ENCODE measurements at places on chromosomes 13 and 19.

- no peak for DNase-seq
Measured at GRCh38 chr13:28849441-28849840, 29.3 kb downstream of the MTUS2 start.

- DNase-seq, result no peak
Measured at GRCh38 chr19:6288737-6289136, 9.0 kb upstream of the MLLT1 start.

DNA sequence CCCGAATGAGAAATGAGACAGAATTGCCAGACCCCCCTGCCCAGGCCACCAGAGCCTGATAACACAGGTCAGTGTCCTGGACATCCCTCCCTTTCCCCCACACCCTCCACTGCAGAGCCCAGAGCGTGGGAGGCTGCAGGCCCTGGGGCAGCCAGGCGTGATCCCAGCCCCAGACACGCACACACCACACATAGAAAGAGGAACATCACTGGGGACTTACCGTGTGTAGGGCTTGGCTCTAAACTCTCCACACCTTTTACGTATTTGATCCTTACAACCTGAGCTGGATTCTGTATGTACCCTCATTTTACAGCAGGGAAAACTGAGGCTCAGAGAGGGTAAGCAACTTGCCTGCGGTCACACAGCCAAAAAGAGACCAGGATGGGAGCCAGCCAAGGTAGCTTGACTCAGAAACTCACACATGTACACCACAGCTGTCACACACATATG is 334 bp upstream of the ANGPTL6 start:
- DNase-seq, result no peak

- no peak for DNase-seq
Measured at GRCh38 chr13:75693227-75693626, 57.1 kb downstream of the LMO7 start.

DNA sequence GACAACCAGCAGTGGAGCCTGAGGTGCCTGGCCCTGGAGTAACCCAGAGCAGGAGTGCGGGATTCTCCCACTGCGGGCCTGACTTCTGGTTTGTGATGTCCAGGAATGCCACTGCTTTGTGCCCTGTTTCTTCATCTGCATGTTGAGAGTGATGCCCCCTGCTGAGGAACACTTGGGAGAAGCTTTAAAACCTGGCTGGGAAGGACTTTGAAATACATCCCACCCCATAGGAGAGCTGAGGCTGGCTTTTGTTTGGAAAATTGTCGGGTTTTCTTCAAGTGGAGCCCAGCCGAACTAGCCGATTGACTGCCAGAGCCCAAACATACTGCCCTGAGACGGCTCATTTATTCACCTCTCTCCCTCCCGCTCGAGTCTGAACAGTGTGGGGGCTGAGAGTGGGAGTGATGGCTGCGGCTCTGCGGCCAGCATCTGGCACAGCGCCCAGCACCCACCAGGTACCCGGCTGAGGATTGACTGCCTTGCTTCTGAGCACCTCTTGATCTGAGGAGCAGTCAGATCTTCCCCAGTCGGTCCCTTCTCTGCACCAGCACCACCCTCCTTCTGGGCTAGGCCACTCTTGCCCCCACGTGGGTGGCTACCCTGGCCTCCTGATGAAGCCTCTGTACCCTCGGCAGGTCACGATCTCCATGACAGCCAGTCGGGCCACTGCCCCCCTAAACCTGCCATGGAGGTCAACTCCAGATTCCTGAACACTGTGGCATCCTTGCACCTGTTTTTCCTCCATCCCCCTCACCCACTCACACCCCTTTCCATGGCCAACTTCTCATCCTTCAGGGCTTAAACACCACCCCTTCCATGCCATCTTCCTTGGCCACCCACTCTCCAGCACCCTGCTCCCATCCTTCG is 148.9 kb downstream of the SIPA1L3 start:
- no peak for DNase-seq

- no peak for DNase-seq
Measured at GRCh38 chr13:74892096-74892495, 589.9 kb downstream of the TBC1D4 start.

DNA sequence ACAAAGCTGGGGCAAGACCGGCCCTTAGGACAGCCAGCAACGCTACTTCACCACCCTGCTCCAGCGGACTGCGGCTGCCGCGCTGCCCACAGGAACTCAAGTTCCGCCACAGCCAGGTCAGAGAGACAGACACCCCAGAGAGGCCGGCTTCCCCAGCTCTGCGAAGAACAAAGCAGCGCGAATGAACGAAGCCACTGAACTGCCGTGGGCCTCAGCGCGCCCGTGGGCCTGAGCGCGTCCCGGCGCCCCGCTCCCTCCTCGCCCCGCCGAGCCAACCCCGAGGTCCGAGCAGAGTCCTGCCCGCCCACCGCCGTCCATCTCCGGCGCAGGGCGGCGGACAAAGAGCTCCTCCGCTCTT is 158.4 kb downstream of the RNF17 start:
- DNase-seq, result no peak

DNA sequence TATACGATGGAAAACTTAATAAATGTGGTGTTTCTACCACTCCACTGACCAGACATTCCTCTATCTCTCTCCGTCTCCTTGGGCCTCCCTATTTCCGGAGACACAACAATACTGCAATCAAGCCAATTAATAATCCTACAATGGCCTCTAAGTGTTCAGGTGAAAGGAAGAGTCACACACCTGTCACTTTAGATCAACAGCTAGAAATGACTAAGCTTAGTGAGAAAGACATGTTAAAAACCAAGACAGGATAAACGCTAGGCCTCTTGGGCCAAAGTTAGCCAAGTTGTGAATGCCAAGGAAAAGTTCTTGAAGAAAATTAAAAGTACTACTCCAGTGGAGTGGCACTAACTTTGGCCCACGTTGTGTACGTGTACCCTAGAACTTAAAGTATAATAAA is 22.5 kb downstream of the ZDHHC20 start:
- no peak for DNase-seq

DNA sequence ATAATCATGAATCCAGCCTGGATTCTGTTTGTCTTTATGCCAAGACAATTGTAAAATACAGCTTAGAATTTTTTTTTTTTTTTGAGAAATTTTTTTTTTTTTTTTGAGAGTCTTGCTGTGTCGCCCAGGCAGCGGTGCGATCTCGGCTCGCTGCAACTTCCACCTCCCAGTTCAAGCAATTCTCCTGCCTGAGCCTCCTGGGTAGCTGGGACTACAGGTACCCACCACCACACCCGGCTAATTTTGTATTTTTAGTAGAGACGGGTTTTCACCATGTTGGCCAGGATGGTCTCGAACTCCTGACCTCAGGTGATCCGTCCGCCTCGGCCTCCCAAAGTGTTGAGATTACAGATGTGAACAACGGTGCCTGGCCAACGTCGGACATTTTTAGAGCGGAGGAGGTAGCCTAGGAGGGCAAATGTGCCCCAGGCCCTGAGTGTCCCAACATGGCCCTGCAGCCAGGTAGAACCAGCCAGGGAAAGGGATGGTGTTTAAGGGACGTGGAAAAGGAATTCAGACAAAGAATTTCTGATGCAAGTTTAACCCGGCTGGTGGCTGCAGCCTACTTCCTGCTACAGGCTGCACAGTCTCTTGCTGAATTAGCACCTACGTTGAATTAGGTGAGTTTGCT is 89.8 kb downstream of the GNG7 start:
- no peak for DNase-seq

DNA sequence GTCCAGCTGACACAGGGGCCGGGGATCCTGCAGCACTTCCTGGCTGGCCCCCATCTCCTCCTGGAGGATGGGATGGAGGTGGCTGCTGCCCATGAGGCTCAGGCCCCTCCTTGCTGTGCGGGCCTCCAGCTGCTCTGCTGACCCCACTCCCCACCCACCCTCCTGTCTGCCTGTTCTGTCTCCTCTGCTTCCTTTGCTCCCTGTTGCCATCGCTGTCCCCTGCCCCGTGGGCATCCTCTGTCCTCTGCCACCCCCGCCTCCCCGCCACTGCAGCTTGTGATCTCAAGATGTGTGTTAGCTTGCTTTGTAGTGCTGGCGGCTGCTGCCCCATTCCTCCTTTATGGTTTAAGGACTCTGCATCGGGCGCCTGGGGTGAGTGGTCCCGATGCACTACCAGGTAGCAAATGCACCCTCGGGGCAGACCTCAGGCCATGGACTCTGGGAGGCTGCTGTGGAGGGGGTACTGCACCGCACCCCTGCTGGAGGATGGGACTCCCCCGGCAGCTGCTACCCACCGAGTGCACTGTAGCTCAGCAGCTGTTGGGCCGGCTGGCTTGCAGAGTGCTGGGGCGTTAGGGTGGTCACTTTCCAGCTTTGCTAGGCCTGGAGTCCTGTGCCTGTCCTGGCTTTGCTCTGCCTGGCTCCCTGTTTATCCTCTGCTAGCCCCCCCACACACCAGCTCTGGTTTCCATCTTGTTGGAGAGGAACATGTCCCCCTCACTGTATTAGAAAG is 15.8 kb upstream of the C19orf33 start:
- DNase-seq, result no peak

- no peak for DNase-seq
Measured at GRCh38 chr19:11563532-11563931, 4.5 kb upstream of the ELOF1 start.

- DNase-seq, result no peak
Measured at GRCh38 chr19:31140717-31141116, 208.5 kb downstream of the TSHZ3 start.

GRCh38 chr19:19191768-19192077 is 229 bp downstream of the BORCS8 start:
- DNase-seq, result no peak

DNA sequence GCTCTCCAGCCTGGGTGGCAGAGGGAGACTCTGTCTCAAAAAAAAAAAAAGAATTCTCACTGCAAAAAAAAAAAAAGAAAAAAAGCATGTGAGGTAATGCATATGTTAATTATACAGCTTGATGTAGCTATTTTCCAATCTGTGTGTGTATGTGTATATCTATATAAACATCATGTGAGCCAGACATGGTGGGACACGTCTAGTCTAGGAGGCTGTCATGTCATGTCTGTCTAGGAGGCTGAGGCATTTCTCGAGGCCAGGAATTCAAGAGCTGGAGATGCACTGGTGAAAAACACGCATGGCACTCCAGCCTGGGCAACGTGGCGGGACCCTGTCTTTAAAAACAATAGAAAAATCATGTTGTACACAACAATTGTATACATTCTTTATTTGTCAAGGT is 6.9 kb upstream of the SBK3 start:
- no peak for DNase-seq

- DNase-seq, result no peak
Measured at GRCh38 chr19:1622541-1622940, 17.3 kb upstream of the UQCR11 start.

- DNase-seq, result no peak
Measured at GRCh38 chr19:38078302-38078930, 145.6 kb downstream of the DPF1 start.

DNA sequence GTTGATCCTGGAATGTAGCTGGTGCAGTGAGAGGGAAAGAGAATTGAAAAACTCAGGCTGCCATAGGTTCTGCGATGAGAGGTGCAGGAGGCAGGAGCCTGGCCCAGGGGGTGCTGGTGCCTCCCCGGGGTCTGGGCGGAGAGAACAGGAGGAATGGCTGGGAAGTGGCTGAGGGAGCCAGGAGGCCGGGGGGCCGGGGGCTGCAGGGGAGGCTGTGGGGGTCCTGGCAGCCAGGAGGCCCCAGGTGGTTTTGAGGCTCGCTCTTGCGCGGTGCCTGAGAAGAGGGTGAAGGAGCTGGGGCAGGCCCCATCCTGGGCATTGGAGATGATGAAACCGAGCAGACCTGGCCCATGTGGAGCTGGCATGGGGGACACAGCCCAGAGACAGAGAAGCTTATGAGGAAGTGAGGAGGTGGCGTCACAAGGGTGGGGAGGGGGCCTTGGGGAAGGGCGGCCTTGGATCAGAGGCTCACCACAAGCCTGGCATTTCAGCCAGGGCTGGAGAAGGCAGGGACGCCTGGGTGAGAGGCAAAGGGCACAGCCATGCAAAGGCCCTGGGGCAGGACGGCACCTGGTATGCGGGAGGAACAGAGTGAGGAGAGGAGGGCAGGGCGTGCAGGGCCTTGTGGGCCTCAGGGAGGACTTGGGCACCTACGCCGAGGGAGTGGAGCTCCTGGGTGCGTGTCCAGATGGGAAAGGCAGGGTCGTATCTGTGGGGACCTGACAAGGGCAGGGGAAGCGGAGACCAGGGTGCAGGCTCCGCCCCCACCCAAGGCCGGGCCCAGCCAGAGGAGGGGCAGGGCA is 1.3 kb upstream of the TEKTIP1 start:
- DNase-seq, result no peak

- no peak for DNase-seq
Measured at GRCh38 chr13:32582991-32583390, 3.3 kb upstream of the PDS5B start.

DNA sequence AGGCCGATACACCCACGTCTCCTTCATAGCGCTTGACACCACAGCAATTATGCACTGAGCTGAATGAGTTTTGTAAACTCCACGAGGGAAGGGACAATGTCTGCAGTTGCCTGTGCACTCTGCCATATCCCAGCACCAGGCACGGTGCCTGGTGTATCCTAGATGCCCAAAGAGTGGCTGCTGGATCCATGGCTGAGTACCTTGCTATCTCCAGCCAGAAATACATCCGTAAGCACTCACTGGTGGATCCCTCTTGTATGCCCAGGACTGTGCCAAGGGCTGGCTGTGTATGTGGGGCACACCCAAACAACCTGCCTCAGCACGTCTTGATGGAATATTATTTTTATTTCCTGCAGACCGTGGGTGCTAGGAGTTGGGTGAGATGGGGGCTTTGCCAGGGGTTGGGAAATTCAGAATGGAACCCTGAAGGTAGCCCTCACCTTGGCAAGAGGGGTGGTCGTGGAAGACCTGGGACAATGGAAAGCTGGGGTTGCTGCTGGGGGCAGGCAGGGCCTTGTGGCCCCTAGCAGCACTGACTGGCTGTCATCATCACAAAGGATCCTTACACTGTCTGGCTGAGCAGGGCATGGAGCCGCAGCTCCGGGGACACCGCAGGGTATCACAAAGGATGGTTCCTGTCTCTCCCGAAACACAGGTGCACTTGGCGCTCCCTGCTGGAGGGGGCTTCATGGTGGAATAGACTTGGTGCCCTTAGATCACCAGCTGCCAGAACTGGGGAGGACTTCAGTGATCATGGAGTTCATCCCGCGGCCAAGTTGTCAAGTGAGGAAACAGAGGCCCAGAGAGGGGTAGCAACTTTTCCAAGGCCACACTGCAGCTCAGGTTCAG is 131.3 kb downstream of the URI1 start:
- no peak for DNase-seq

DNA sequence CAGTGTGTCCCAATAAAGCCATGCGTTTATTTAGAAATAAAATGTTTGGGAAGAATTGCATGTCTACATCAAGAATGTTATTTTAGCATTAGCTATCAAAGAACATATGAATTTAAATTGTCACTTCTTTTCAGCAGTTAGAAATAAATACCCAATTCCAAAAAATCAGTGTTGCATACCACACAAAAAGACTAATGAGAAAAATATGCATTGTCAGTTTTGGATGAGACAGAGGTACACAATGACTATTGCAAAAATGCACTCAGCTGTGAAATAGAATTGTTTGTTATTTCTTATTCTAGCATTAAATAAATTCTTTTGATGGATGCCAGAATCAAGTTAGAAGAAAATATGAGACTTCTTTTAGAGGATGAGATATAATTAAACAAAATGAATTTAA is 833.9 kb downstream of the SLITRK1 start:
- no peak for DNase-seq

DNA sequence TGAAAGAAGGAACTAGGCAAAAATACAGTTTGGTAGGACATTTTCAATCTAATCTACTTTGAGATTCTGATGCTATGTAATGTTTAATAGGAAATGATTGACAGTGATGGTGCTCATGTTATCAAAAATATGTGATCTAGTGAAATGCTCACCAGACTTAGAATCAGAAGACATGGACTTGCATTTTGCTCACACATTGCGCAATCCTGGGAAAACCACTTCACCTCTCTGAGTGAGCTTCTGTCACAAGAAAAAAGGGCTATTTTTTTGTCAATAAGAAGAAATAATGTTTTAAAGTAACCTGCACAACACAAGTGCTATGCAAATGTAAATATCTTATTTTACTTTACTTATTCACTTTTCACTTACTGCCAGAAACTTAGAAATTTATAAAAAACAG is 380.9 kb upstream of the HTR2A start:
- no peak for DNase-seq
